ENCODE measurements at places on chromosomes 6 and 20. TPM values are rescaled to one million over a fixed set of nuclear protein-coding genes. Genes with fewer than 3 reads are reported as not detected.

The CCDC170 gene
- polyA plus RNA-seq = not detected

The GPX5 gene
- polyA plus RNA-seq = not detected

DNA sequence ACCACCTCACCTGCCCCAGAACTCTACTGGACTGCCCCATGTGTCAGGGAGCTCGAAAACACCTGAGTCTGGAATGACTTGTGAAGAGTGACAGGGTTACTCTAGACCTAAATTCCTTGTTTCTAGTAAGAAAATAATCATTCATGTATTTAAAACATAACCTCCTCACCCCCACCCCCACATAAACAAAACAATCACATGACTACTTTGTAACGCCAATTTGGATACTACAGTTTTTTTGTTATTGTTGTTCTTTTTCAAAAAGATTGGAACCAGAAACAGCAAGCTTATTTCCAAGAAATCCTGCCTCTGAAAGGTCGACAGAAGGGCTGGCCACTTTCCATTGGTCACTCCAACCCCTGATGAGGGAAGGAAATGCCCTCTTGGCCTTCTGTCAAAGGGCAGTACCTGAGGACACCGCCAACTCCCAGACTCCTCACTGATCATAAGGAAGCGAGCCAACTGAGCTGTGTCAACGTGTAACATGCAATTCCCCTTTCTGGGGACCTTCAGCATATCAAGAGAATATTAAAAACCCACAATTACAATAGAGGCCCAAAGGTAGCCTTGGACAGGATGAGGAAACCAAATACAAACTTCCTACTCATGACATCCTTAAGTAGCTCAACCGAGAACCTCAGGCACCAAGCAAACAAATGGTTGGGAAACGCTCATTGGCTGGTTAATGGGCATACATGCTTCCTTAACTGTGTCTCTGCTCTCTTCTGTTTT lies 2.6 kb downstream of the MCUR1 start:
- no peak for DNase-seq

DNA sequence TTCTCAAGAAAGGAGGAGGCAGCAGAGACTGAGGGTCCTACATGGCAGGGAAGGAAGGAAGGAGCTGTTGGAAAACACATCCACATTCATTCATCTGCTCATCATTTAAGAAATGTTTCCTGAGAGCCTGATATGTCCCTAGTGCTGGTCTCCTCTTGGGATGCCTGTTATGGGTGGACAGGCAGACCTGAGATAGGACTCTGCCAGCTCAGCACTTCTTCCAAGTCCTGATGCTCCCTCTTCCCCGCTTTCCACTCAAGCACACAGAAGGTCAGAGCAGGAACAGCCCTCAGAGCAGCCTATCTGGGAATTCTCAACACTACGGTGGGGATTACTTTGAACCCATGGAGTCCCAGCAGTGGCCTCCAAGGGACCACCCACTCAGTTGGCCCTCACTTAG lies 8.0 kb upstream of the SIRPD start:
- no peak for DNase-seq
